ENCODE measurements at places on chromosomes 6 and 20.

- no peak for DNase-seq
Measured at GRCh38 chr20:35698298-35699126, 640 bp downstream of the NFS1 start.

DNA sequence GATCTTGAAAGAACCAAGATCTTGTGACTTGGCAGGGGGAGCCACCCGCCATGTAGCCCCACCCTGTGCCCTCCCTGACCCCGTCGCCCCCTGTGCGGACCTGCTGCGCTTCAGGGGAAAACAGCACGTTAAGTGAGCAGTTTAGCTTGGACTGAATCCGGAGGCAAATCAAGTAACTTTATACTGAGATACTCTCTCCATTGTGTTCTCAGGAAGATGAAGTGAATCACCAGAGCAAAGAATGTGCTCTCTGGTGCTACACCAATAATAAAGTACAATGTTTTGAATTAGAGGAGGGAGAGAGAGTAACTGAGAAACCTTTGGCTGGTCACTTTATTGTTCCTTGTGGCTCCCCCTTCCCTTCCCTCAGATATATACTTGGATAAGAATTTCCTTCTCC is 83.4 kb downstream of the TXNDC5 start:
- no peak for DNase-seq

DNA sequence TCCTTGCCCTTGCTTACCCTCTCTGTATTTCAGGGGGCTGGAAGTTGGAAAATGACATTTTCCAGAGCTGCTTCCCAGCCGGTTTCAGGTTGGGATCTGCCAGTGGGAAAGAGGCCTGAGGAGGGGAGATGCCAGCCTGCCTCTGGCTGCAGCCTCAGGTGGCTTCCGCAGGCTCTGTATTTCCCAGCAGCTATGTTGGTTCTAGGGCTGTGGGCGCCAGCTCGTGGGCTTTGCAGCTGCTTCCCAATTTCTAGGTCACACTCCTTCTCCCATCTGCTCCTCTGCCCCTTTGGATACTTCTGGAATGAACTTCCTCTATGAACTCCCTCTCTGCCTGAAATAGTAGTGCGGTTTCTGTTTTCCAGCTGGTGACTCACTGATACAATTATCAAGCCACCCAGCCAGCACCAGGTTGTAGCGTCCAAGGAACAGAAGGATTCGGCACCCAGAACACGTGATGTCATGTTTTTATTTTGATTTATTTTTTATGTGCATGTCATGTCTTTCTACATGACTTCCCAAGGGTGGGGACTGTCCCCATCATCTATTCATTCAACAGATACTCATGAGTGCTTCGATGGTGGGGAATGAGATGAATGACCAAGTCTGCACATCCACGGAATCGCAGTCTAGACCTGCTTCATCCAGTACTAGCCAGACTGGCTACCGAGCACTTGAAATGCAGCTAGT is 38.0 kb downstream of the TGM2 start:
- peak; percentile 9 for DNase-seq

- DNase-seq, result no peak
Measured at GRCh38 chr6:162868397-162868796, 140.6 kb downstream of the PACRG start.

DNA sequence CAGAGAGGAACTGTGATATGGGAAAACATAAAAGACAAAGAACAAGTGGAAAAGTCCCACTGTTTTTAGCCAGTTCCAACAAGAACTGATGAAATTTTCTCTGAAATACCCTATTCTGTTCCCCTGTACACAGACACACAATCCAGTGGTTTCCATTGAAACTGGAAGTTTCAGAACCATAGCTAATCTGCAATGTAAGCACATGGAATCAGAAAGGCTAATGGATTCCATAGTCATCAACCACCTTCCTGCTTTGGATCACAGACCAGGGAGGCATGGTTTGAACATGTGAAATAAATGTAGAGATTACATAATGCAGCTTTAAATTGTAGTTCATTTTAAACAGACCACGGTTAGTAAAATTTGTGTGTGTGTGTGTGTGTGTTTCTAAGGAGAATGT is 242.1 kb downstream of the GJA1 start:
- DNase-seq, result no peak

DNA sequence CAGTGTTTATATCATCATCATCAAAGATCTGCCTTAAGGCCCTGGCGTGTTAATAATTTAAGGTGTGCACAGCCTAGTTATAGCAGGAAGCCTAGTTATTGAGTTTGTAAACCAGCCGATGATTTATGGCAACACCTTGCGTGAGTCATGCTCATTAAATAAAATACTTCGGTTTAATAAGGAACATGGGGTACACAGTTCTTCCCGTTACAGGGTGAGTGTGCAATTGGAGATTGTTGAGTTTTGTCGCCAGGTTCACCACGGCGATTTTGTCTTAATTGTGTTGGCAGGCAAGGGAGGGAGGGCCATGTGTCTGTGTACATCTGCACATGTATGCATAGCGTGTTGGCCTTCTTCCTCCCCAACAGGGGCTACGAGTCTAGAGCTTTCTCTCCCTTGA is 104.0 kb downstream of the TFAP2A start:
- no peak for DNase-seq

- no peak for DNase-seq
Measured at GRCh38 chr20:46967646-46968045, 73.0 kb downstream of the EYA2 start.

GRCh38 chr20:54217762-54218161 is 9.9 kb downstream of the PFDN4 start:
- DNase-seq, result no peak

- DNase-seq, result no peak
Measured at GRCh38 chr6:111598181-111598580, 7.5 kb downstream of the TRAF3IP2 start.

DNA sequence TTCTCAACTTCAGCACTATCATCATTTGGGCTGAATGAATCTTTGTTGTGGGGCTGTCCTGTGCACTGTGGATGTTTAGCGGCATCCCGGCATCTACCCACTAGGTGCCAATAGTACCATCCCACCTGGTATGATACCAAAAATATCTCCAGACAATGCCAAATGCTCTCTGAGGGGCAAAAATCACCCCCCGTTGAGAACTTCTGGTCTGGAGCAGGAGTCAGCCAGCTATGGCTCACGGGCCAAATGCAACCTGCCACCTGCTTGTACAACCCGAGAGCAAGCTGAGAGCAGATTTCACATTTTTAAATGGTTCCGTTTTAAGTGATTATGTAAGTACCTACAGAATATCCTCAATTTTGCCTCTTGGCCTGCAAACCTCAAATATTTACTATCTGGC is 26.8 kb downstream of the KCNB1 start:
- no peak for DNase-seq

All from right kidney (tissue), 9 donors.